Activated naive CD4-positive, alpha-beta T cell treated with anti-CD3 and anti-CD28 coated beads, Interleukin-2, amount 50 U/mL, for 16 hours (primary cell): ENCODE measurements at places on chromosomes 6 and 20.

GRCh38 chr20:1424336-1424735 lies 31.5 kb upstream of the FKBP1A start:
- DNase-seq, result no peak

DNA sequence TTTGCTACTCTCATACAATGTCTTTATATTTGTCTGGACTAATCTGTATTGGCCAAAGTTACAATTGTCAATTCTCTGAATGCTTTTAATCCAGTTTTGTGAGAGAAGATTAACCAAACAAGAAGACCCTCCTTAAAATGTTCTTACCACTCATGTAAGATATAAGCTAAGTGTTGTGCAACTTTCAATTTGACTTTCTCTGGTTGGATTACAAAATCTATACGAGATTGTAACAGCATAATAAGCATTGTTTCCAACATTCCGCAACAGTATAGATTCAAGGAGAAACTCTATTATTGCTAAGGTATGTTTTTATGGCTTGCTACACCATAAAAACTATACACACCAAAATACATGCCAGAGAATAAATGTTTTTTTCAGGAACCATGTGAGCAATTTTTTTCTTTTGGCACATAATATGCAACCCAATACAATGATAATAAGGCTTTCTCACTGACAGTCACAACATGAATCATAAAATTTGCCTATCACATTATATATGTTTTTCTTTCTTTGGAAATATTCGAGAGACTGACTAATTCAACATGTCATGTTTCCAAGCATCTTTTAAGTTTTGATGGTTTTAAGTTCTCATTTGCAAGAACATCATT lies 12.2 kb upstream of the TRPC4AP start:
- DNase-seq, result no peak

DNA sequence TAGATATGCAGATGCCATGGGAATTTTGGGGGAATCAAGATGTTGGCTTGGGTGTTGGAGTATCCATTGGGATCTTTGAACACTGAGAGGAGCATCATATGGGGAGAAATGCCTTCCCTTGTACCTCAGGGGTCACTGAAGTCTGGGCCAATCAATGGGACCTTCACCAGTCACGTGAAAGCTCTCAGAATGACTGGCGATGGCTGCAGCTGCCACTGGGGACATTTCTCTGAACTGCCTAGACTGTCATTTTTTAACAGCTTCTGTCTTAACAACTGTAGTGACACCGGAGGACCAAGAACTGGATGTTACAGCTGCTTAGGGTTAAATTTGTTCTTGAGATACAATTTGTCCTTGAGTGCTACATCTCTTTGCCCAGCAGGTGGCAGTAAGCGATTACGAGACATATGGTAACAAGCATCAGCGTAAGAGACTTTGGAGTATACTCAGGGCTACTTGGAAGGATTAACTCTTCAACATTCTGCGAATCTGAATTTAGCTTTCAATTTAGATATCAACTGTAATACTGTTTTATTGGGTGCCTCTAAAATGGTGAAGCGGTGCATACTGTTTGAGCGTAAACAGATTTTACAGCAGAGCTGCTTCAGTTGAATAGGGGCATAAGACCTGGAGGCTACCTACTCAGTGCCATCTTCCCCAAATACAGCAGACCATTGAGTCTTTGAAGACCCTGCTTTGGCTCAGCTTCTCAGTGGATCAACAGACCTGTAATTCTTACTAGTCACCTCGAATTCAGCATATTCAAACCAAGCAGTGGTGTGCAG lies 36.0 kb downstream of the CCN2 start:
- peak; percentile 44 for DNase-seq

DNA sequence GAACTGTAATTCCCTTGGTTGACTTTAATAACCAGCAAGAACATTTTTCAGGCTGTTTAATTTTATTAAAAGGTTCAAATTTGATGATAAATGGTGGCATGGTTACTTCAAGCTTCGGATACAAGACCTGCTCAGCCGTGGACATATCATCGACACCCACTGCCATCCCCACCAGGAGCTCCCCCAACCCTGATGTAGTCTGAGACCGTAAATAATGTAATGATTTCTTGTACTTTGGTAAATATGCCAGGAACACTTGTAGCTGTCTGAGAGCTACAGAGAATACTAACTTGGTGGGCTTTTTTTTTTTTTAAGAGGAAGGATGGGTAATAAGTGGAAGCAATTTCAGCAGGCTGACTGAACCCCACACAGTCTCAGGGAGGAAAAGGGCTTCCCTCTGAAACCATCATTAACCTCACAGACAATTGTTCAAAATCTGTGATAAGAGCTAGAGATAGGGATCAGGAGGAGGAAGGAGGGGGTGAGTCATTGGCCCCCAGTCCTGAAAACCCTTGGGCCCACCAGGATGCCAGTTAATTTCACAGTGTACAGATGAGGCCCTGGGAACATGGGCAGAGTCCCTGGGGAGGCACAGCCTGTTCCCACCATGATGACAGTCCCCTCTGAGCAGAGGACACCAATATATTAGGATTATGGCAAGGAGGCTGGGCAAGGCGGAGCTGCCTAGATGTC lies 56.0 kb downstream of the APCDD1L start:
- DNase-seq, result no peak

- DNase-seq, result no peak
Measured at GRCh38 chr6:81909981-81910900, 157.8 kb upstream of the TENT5A start.

DNA sequence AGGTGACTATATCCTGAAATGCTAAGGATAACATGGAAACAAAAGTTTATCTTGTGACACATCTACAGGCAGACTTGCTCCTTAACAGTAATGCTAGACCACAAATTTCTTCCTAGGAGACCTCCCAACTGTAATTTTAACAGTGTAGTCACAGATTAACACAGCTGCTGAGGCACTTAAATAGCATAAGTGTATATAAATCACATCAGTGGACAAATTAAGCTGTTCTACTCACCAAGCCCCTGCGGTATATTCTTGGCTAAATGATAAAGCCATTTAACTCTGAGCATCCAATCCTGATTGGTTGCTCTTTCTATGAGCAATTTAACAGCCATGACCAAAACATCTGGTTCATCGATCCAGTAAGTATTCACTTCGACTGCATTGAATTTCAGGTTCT lies 73.3 kb upstream of the LYRM2 start:
- no peak for DNase-seq

GRCh38 chr6:80280262-80281010 lies 174.0 kb downstream of the BCKDHB start:
- DNase-seq, result no peak

- no peak for DNase-seq
Measured at GRCh38 chr20:16321291-16321690, 252.0 kb downstream of the KIF16B start.
